ENCODE measurements at places on chromosomes 16 and 17. TPM values are rescaled to one million over a fixed set of nuclear protein-coding genes. Genes with fewer than 3 reads are reported as not detected.
A peak's percentile ranks its signal among the peaks of the same experiment; 100 is the strongest.

DNA sequence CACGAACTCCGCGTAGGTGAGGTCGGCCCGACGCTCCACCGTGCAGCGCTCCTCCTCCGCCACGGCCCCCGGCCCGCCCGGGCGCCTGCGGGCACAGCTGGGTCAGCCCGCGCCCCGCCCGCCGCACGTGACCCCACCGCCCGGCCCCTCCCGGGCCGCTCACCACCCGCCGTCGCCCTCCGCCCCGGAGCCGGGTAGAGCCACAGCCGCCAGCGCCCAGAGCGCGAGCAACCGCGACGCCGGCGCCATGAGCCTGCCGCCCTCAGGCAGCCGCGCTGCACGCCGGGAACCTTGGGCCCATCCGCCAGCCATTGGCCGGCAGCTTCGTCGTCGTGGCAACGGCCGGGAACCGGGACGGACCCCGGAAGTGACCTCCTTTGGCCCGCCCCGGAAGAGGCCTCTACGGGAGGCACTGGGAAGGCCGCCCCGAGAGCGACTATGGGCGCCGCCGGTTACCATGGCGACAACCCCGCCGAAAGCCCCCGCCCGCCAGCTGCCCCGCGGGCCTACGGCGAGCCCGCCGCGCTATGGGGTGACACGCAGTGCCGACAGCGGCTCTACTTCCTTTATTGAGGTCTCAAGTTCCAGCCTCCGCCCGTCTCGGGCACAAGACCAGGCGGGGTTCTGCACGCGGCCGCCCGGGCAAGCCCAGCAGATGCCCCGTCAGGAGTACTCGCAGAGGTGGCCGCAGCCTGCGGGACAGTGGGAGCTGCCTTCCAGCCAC, at the start of gene JMJD8:
Gene JMJD8, minus strand, starts transcription at position 264 of the 724 bp plus-strand sequence. Its CDS starts 15 bp downstream, at position 249.
- ATAC-seq: peak; percentile 69

GRCh38 chr17:18117533-18117932, 9.0 kb downstream of the MYO15A start:
- no peak for ATAC-seq

Gene NPIPB13
- total RNA-seq: 11.2 TPM

DNA sequence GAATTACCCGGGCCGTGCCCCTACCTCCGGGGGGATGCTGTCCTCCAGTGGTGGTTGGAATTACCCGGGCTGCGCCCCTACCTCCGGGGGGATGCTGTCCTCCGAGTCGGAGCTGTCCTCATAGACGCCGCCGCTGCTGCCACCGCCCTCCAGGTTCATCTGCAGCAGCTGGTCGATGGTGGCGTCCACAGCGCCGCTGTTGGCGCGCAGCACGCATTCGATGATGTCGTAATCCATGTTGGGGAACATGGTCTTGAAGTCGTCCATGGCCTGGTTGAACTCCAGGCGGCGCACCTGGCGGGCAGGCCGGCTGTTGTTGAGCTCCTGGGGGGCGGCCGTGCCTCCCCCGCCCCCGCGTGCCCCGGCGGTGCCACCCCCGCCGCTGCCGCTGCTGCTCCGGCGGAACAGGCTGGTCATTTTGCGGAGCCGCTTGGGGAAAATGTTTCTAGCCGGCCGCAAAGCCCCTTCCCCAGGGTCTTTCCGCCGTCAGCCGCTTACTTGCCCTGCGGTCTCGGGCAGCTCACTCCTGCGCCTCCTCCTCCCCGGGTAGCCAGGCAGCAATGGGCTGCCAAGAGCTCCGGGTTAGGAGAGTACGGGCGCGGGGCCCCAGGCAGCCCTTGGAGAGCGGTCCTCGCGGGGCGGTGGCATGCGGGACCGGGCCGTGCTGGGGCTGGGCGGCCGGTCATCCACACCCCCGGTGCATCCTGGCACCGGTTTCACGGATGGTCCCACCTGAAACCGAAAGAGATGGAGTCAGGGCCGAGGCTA, 35.5 kb upstream of the MRPS23 start:
- no peak for ATAC-seq

GRCh38 chr17:2282297-2282873, 21.2 kb downstream of the SMG6 start:
- ATAC-seq: peak; percentile 52

DNA sequence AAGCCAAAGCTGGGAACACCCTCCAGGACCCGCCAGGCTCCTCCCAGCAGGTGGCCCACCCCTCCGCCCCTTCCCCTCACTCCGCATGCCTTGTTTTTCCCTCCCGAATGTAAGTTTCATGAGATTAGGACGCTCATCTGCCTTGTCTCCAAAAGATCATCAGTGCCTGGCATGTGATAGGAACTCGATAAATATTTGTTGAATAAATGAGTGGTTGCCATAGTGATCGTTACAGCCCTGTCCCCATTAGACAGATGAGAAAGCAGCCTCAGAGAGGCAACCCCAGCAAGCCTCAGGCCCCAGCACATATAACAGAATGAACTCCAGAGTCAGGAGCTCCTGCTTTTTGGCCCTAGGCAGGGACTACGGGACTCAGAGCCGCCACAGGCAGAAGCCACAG, 5.0 kb downstream of the CAMKK1 start:
- ATAC-seq: no peak

Gene GNG13
- total RNA-seq: not detected

DNA sequence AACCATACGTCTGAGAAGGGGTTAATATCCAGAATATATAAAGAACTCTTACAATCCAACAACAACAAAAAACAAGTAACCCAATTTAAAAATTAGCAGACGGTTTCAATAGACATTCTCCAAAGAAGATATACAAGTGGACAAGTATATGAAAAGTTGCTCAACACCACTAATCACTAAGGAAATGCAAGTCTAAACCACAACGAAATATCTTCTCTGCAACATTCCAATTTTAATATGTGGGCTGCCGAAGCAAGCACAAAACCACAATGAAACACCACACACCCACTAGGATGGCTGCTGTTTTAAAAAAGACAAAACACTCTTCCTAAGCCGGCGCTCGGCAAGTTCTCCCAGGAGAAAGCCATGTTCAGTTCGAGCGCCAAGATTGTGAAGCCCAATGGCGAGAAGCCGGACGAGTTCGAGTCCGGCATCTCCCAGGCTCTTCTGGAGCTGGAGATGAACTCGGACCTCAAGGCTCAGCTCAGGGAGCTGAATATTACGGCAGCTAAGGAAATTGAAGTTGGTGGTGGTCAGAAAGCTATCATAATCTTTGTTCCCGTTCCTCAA, 5.9 kb upstream of the SLC13A2 start:
- no peak for ATAC-seq

Gene RUNDC3A
- 6.0 TPM for total RNA-seq

Gene PRAC1
- not detected for total RNA-seq

- ATAC-seq: peak; percentile 89
Measured at GRCh38 chr17:49952209-49952911, 16.6 kb upstream of the DLX4 start.

DNA sequence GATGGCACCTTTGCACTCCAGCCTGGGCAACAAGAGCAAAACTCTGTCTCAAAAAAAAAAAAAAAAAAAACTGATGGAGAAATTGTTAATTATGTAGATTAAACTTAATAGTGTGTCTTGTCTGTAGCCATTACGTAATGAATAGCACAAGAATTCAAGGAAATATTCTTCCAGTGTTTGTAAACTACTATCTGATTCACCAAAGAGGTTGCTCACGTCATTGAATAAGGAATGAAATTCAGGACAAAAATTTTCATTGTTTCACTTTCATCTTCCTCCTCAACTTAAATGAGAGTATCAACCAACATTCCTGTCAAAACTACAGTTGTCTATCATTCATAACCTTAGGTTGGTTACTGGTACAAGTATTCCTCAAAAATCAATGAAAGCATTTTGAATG, 30.7 kb upstream of the MYO18A start:
- no peak for ATAC-seq

DNA sequence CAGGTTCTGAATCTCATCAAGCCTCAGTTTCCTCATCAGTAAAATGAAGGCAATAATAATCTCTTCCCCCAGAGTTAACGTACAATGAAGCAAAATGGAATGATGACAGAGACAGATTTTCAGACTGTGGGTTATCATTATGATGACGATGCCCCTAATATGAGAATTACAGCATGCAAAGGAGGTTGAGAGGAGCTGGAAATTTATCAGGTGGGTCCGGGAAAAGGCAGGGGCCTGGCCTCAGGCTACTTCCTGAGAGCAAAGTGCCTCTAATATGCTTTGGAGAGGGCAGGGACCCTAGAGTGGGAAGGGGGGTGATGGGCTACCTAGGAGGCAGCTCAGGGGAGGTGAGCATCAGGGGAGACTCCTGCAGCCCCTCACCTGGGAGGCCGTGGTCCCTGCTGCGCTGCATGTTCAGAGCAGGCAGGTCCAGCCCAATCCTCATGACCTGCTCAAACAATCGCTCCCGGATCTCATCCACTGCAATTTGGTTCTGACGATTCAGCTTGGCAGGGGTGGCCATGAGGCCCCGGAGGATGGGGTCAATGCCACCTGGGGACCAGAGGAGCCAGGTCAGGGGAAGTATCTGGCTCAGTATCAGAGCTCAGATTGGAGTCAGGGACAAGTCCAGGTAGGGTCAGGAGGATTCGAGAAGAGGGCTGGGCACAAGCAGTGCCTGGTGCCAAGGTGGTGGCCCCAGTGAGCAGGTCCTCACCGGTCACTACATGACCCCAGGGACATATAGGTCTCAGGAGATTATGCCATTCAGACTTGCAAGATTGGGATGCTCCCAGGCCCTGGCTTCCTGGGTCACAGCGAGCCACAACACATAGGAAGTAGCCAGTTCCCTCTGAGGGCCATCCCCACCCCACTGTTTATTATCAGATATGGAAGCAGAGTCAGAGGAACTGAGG, 8.1 kb downstream of the MPO start:
- ATAC-seq: no peak

GRCh38 chr16:13041180-13041579, 139.8 kb downstream of the SHISA9 start:
- ATAC-seq: no peak

DNA sequence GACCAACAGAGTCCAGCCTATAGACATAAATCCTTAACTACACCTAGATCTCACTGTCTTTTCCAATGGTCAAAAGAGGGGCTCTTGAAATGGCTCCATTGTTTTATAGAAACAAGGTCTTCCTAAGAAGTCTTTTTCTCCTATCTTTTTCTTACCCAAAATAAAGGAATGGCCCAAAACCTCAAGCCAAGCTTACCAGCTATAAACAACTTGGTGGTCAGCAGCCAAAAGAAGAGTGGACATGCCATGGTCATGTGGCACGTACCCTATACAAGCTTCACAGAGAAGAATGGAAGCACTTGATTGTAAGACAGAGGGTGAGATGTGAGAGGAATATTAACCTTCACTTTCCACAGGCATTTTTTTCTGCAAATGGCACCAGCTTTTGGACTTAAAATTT, 82.1 kb upstream of the GNAO1 start:
- ATAC-seq: no peak

GRCh38 chr16:25065899-25066298, 45.6 kb upstream of the LCMT1 start:
- no peak for ATAC-seq

DNA sequence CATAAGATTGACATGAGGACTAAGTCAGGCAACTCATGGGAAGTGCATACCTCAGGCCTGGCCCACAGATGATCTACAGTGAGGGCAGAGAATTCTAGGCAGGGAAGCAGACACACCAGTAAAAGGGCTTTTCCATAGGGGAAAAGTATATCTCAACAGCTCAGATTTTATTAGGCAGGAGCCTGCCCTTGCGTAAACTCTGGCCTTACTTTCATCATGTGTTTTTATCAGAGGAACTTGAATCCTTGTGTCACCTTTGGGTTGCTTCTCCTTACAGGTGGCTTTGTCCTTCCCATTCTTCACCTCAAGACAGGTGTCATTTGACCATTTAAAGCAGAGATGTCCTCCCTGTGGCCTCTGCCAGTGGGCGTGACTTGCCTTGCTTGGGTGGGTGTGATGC, 138.1 kb downstream of the MSI2 start:
- ATAC-seq: no peak

GRCh38 chr17:16649585-16649984, 4.1 kb downstream of the ZNF624 start:
- no peak for ATAC-seq

- ATAC-seq: no peak
Measured at GRCh38 chr17:63701868-63702720, 2.2 kb upstream of the LIMD2 start.

DNA sequence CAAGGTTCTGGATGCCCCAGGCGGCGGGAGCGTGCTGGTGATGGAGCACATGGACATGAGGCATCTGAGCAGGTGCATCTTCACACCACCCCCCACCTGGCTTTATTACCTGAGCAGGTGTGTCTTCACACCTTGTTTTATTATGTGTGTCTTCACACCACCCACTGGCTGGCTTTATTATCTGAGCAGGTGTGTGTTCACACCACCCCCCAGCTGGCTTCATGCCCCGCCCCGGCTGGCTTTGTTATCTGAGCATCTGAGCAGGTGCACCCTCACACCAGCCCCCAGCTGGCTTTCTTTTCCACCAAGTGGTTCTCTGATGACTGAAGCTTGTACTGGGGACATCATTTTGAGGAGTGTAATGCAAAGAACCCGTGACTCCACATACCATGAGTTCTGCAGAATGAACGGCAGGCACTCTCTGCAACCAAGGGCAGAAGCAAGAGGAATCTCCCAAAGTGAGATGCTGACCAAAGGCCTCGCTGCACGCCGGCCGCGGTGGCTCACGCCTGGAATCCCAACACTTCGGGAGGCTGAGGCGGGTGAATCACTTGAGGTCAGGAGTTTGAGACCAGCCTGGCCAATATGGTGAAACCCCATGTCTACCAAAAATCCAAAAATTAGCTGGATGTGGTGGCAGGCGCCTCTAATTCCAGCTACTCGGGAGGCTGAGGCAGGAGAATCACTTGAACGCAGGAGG, 2.6 kb downstream of the FN3KRP start:
- no peak for ATAC-seq

DNA sequence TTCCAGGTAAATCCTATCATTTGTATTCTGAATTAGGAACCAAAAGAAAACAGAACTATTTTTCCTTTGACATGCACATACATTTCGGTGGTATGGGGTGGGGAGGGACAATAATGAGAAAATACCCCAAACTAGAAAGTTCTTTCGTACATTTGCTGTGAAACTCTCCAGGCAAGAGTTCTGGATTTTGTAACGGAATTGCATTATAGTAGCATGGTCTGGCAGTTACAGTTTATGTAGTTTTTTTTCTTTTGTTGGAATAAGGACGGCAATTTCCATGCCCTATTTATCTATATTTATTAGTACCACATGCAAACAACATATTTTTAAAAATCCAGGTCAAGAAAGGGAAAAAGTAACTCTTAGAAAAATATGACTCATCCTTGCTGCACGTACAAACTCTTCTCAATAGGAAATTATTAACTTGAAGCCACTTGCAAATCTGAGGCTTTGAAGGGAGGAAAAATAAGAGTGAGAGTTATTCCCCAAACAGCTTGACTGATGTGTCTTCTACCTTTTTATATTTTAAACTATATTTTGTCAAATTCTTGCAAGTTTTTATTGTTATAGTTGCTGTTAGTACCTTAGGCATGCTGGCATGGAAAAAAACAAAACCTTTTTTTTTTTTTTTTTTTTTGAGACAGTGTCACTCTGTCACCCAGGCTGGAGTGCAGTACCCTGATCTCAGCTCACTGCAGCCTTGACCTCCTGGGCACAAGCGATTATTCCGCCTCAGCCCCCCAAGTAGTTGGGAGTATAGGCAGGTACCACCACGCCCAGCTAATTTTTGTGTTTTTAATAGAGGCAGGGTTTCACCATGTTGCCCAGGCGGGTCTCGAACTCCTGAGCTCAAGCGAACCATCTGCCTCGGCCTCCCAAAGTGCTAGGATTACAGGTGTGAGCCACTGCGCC, 69.3 kb downstream of the WWP2 start:
- no peak for ATAC-seq

GRCh38 chr17:1043601-1044251, 46.8 kb downstream of the TIMM22 start:
- ATAC-seq: peak; percentile 57

GRCh38 chr17:79629548-79630049, 18.7 kb upstream of the RBFOX3 start:
- ATAC-seq: no peak

Data from esophagus mucosa (tissue), 1 donor.